ENCODE measurements at places on chromosomes 3 and 15.

- H3K27ac ChIP-seq = no peak overlapping the region
- no peaks in the 10 kb centered on the region for H3K27me3 ChIP-seq
- H3K4me1 ChIP-seq = peaks cover 7% of the 10 kb centered on the region
- DNase-seq = no peak
- H3K36me3 ChIP-seq = peaks cover 2% of the 10 kb centered on the region
- H3K4me3 ChIP-seq = no peak overlapping the region
Observed at GRCh38 chr3:52036222-52036694, 20.1 kb downstream of the DUSP7 start.

- no peaks in the 10 kb centered on the region for H3K36me3 ChIP-seq
- peaks cover 6% of the 10 kb centered on the region for H3K4me1 ChIP-seq
- H3K27me3 ChIP-seq = peaks cover 64% of the 10 kb centered on the region
- no peak overlapping the region for H3K27ac ChIP-seq
Observed at GRCh38 chr15:57885435-57885834, 178.9 kb downstream of the POLR2M start.

GRCh38 chr15:45892182-45892581, 257.4 kb downstream of the SQOR start:
- H3K4me1 ChIP-seq = no peaks in the 10 kb centered on the region
- DNase-seq = no peak
- no peak overlapping the region for H3K27ac ChIP-seq
- H3K4me3 ChIP-seq = no peak overlapping the region

- peaks cover 7% of the 10 kb centered on the region for H3K27me3 ChIP-seq
- no peak for DNase-seq
- no peaks in the 10 kb centered on the region for H3K36me3 ChIP-seq
- peaks cover 13% of the 10 kb centered on the region for H3K4me1 ChIP-seq
- peak overlapping the region; percentile 96 for H3K4me3 ChIP-seq
Observed at GRCh38 chr3:111858642-111859041, 423 bp upstream of the PHLDB2 start.

DNA sequence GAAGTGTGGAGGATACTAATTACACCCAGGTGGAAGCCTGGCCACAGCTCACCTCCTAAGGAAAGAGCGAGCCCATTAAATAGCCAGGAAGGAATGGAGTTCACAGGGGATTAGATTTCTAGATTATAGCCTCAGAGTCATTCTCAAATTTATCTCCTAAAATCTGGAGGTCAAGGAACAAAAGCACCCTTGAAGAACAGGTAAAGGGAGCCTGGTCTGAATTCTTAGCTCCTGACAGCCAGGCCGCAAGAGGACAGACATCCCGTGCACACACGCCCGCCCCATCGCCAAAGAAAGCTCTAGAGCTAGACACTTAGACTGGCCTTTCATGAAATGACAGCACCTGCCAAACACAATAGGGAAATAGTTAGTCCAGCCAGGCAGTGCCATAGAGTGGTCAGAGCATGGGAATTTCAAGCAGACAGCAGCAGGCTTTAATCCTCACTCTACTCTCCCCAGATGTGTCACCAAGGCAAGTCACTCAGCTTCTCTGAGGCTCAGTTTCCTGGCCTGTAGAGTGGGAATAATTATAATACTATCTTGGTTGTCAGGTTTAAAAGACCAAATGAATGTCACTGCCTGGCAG, 59.2 kb downstream of the LIPC start:
- H3K27ac ChIP-seq = peak overlapping the region; percentile 24
- DNase-seq = no peak
- no peak overlapping the region for H3K4me3 ChIP-seq
- H3K27me3 ChIP-seq = no peaks in the 10 kb centered on the region
- no peaks in the 10 kb centered on the region for H3K36me3 ChIP-seq

- no peak for DNase-seq
- H3K27me3 ChIP-seq = peaks cover 41% of the 10 kb centered on the region
- peak overlapping the region; percentile 73 for H3K4me3 ChIP-seq
- H3K27ac ChIP-seq = peak overlapping the region; percentile 69
- H3K36me3 ChIP-seq = peaks cover 3% of the 10 kb centered on the region
Observed at GRCh38 chr15:99485153-99485961, 80.4 kb upstream of the MEF2A start.

- H3K4me1 ChIP-seq = no peaks in the 10 kb centered on the region
- H3K27ac ChIP-seq = no peak overlapping the region
- no peak overlapping the region for H3K4me3 ChIP-seq
- peaks cover 6% of the 10 kb centered on the region for H3K27me3 ChIP-seq
Observed at GRCh38 chr3:30553641-30554316, 52.6 kb upstream of the TGFBR2 start.

- peak overlapping the region; percentile 92 for H3K27ac ChIP-seq
- peaks cover 10% of the 10 kb centered on the region for H3K4me1 ChIP-seq
- peak overlapping the region; percentile 13 for H3K4me3 ChIP-seq
- no peak for DNase-seq
Observed at GRCh38 chr15:65743637-65744252, 48.3 kb downstream of the DENND4A start.

DNA sequence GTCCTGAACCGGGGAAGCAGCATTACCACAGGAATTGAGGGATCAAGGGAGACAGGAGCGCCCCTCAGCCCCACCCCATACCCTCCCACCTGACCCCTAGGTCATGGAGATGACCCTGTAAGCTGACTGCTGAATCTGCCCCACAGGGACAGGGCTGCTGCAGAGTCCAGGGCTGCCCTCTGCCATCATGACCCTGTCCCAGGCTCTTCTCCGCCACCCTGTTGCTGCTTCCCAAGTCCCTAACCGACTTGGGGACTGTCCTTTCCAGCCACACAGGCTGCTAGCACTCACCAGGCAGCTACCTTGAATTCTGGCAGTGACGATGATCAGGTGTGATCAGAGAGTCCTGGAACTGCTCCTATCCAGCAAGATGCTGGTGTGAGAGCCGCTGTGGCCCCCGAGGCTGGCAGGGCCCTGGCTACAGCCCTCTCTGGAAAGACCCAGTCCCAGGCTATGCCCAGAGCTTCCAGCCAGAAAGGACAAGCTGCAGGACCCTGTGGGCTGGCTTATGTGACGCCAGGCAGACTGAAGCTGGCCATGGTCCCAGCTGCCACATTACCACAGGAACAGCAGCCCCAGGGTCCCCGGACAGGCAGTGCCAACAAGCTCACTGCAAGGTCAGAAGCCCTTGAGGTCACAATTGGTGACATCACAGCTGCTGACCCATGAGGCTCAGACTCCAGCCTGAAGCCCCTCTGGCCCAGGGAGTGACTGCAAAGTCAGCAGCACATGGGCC, at the start of gene C3orf22:
Gene C3orf22, minus strand, starts transcription at position 597 of the 736 bp plus-strand sequence. CDS start 5,542 bp downstream, outside the sequence.
- H3K27ac ChIP-seq = no peak within 1 kb of the TSS
- H3K27me3 ChIP-seq = no peaks in the 10 kb centered on the region
- DNase-seq = no peak

DNA sequence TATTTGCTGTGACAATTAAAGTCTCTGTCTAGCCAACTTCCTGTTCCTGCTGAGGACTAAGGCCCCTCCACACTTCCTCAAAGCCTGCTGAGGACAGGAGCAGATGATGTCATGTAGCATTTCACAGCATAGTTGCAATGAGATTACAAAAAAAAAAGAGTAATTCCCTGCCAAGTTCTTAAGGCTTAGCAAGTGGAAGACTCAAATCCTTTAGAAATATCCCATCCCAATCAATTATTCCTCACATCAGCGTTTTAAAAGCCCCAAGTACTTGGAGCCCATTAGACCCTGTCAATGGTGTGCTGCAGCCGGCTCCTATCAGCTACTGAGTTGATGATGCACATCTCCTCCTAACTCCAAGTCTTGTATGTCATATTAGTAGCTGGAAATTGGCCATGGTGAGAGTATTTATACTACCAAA, 51.7 kb downstream of the TRANK1 start:
- peaks cover 8% of the 10 kb centered on the region for H3K36me3 ChIP-seq
- no peak for DNase-seq
- H3K4me1 ChIP-seq = peaks cover 37% of the 10 kb centered on the region
- peak overlapping the region; percentile 2 for H3K4me3 ChIP-seq

DNA sequence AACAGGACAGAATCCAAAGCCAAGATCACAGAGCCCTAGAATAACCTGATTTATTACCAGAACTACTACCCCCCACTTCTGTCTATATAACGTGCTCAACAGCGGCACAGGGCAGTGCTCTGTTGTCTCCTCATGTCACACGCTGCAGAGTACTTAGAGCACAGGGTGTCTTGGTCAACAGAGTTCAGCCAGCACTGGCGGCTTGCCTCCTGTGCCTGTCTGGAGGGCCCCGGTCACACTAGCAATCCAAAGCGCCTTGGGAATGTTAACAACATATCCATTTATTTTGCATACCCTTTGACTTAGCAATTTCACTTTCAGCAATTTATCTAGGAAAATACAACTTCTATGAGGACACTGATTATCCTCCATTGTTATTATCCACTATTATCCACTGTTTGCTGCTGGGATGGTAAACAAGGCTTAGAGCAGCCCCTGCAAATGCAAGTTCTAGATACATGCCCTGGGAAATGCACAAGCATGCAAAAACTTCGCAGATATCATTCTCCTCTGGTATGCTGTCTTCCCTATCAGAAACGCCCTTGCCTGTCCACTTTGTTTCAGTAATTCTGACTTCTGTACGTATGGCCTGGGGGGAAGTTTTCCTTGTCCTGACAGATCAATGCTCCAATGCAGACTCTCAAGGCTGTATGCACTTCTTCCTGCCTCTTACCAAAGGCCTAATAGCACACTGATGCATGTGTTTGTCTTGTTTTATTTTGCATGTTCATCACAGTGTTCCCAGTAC, 86.2 kb upstream of the OCA2 start:
- peaks cover 7% of the 10 kb centered on the region for H3K36me3 ChIP-seq
- H3K27me3 ChIP-seq = no peaks in the 10 kb centered on the region
- H3K4me3 ChIP-seq = no peak overlapping the region
- H3K4me1 ChIP-seq = peaks cover 2% of the 10 kb centered on the region

DNA sequence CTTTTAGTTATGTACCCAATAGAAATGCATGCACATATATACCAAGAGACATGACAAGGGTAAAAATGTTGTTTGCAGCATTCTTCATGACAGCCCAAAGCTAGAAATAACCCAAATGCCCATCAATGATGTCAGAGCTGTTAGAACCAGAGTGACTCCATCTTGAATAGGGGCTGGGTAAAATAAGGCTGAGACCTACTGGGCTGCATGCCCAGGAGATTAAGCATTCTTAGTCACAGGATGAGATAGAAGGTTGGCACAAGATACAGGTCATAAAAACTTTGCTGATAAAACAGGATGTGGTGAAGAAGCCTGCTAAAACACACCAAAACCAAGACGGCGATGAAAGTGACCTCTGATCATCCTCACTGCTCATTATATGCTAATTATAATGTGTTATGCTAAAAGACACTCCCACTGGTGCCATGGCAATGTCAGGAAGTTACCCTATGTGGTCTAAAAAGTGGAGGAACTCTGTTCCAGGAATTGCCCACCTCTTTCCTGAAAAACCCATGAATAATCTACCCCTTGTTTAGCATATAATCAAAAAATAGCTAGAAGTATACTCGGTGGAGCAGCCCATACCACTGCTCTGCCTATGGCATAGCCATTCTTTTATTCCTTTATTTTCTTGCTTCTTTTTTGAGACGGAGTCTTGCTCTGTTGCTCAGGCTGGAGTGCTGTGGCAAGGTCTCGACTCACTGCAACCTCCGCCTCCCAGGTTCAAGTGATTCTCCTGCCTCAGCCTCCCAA, 32.9 kb downstream of the ZBTB11 start:
- no peaks in the 10 kb centered on the region for H3K36me3 ChIP-seq
- no peak for DNase-seq
- H3K4me3 ChIP-seq = peak overlapping the region; percentile 73
- H3K4me1 ChIP-seq = peaks cover 29% of the 10 kb centered on the region
- H3K27ac ChIP-seq = peak overlapping the region; percentile 90
- H3K27me3 ChIP-seq = no peaks in the 10 kb centered on the region

- H3K27me3 ChIP-seq = no peaks in the 10 kb centered on the region
- no peak for DNase-seq
- H3K27ac ChIP-seq = no peak overlapping the region
- H3K36me3 ChIP-seq = peaks cover 3% of the 10 kb centered on the region
- H3K4me3 ChIP-seq = no peak overlapping the region
Observed at GRCh38 chr3:100084100-100084806, 30.0 kb downstream of the FILIP1L start.

Data from T-helper 17 cell (primary cell).